Activated CD4-positive, alpha-beta T cell treated with anti-CD3 and anti-CD28 coated beads, Interleukin-2, amount 50 U/mL, for 16 hours (primary cell): ENCODE measurements at places on chromosomes 12 and 14.
A peak's percentile ranks its signal among the peaks of the same experiment; 100 is the strongest.

- no peak for DNase-seq
Measured at GRCh38 chr12:128784030-128784760, 39.6 kb downstream of the SLC15A4 start.

GRCh38 chr12:124797321-124797720, 66.3 kb downstream of the SCARB1 start:
- no peak for DNase-seq

GRCh38 chr14:28765169-28765830, 1.3 kb upstream of the FOXG1 start:
- no peak for DNase-seq

GRCh38 chr12:78914859-78915331, 50.3 kb downstream of the SYT1 start:
- DNase-seq: no peak

DNA sequence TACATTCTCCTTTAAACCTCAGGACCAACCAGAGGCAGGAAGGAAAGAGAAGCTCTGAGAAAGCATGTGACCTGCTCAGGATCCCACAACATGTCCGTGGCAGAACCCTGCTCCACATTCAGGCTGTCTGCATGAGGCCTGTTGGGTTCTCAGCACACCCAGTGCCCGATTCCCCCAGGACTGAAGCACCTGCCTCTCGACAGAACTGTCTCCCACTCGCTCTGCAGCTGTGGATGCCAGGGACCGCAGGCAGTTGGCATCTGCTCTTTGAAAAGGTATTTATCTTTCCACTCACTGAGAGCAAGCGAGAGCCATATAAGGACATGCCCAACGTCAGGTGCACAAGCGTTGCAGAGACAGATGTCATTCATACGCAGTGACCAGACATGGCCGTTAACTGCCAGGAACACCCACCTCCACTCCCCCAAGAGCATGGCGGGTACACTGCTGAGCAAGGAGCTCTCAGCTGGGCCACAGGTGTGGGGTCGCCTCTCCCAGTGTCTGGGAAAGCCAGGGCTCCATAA, 18.9 kb downstream of the PITPNM2 start:
- DNase-seq: no peak

DNA sequence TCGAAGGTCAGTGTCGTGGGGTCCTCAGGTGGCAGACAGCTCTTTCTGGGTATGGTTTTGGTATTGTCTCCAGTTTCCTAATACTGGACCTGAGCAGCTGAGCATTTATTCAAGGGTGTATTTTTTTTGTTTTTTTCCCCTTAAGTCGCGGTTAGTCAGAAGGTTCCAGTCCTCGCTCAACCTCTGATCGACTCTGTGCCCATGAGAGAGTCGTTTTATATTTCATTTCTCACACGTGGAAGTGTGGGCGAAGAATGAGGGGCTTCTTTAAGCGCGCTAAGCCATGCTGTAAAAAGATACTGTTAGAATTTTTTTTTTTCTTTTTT, 499 bp downstream of the MIPOL1 start:
- no peak for DNase-seq

DNA sequence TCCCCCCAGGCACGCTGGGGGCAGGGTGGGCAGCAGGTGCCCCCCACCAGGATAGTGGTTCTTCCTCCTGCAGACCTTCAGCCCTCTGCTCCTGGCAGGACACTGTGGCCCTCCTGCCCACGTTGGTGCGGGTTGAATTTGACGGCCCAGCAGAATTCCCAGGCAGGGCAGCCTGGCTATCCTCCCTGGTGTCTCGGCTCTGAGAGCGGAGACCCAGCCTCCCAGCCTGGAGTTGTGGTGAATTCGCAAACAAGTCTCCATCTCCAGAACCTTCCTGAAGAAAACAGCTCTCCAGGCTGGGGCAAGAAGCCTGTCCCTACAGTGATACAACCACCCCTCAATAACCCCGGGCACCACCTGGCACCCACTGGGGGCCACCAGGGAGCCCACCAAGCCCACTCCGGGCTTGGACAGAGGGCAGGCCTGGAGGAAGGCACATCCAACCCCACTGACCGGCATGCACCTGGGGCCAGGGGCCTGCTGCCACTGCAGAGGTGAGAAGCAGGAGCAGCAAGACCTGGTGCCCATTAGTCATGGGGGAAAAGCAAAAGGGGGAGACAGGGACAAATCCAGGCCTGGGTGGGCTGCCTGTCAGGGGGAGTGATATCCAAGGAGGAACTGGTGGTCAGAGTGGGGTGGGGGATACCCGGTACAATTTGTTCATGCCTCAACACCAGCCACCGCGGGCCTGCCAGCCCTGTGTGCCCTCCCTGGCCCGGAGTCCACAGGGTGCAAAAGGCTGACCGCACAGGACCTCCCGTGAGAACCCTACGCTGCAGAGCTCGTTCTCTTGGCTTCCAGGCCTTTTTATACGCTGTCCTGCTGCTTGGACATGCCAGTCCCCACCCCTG, 3.6 kb downstream of the ANKRD9 start:
- no peak for DNase-seq

DNA sequence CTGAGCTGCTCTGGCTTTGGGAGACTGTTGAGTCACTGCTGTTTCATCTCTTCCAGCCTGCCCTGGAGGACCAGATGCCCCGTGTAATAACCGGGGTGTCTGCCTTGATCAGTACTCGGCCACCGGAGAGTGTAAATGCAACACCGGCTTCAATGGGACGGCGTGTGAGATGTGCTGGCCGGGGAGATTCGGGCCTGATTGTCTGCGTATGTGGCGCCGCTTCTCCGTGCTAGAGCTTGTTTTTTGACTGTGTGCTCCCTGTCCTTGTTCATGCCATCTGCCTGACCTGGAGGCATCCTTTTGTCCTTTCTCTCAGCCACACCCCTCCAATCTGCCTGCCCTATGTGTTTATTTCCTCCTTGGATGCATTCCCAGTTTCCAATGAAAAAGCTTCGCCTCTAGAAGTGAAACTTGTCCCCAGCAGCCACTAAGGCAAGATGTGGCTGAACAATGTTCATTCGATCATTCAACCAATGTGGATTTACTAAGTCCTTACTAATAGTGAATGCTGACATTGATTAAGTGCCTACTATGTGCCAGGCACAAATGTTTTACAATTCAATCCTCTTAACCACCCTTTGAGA, 98.6 kb downstream of the NT5DC3 start:
- DNase-seq: no peak

GRCh38 chr14:64501411-64502171, 2.0 kb downstream of the ZBTB25 start:
- DNase-seq: peak; percentile 18

- DNase-seq: no peak
Measured at GRCh38 chr12:53456654-53457366, 4.9 kb downstream of the PCBP2 start.

DNA sequence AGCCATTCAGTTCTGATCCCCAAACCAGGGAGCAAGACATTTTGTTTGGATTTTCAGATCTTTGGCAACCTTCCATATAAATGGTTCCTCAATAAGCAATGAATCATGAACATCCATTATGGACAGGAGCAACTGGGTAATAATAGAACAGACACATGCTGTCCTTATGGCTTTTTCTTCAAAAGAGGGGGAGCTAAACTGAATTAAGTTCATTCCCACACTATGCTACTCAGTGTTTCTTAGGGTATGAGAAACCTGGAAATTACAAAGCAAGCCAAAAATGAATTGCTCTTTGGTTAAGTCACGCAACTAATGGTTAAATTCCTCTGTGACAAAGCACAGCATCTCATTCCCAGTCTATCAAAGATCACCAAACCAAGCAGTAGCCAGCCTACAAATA, 51.0 kb downstream of the PTGER2 start:
- DNase-seq: no peak
